T-cell (primary cell): ENCODE measurements at places on chromosomes 1 and 21. TPM values are rescaled to one million over a fixed set of nuclear protein-coding genes. Genes with fewer than 3 reads are reported as not detected.

DNA sequence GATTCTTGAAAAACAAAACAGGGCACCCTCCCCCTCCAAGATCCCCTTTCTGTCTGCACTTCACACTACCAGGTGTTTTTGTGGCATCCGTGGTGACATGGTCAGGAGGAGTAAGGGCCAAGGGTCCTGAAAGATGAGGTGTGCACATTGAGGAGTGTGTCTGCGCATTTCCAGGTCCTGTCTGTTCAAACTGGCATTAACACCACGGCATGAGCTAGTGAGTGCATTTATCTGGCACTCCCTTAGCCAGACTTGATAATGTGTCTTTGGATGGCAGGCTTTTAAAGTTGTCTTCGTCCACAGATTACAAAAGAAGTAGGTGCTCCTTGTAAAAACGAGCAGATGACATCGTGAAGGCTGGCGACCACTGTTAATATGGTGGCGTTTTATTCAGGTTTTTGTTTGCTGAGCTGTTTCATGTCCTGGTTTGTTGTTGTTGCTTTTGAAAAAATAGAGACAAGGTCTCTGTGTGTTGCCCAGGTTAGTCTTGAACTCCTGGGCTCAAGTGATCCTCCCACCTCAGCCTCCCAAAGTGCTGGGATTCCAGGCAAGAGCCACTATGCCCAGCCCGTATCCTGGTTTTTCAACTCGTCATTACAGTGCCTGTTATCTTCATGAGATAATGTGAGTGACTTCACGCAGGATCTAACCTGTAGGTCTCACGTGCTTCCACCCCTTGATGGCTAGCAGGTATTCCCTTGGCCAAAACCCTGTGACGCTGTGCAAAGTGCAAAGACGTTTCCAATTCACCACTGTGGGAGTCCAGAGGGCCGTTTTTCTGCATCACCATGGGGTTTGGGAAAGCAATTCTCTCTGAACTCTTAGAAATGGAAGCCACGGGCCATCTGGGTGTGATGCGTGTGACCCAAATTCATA lies 4.2 kb downstream of the TMEM51 start:
- no peak overlapping the region for H3K4me3 ChIP-seq
- H3K4me1 ChIP-seq = peaks cover 28% of the 10 kb centered on the region
- H3K27me3 ChIP-seq = no peaks in the 10 kb centered on the region

- H3K36me3 ChIP-seq = no peaks in the 10 kb centered on the region
- H3K4me3 ChIP-seq = no peak overlapping the region
- DNase-seq = no peak
- H3K27ac ChIP-seq = no peak overlapping the region
- H3K27me3 ChIP-seq = no peaks in the 10 kb centered on the region
Observed at GRCh38 chr1:36144413-36144812, 4.9 kb downstream of the TRAPPC3 start.

DNA sequence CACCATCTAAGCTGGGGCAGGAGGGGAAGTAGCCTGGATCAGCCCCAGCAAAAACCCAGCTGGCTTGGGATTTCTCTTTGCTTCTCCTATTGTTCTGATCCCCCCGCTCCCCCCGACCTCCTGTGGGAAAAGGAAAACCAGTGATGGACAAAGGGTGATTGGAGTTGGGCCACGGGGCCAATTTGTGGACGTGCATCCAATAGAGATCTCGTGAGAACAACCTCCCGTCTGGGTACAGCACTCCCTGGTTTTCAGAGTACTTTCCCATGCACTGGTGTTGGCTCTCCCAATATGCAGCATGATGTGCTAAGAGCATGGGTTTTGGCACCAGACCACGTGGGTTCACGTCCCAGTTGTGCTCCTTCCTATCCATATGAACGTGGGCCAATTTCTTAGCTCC lies 9.0 kb downstream of the BLACAT1 start:
- no peaks in the 10 kb centered on the region for H3K27me3 ChIP-seq
- H3K4me3 ChIP-seq = no peak overlapping the region
- DNase-seq = no peak
- no peak overlapping the region for H3K27ac ChIP-seq

GRCh38 chr1:203813581-203814341 lies 18.3 kb downstream of the ZBED6 start:
- H3K36me3 ChIP-seq = peaks cover 2% of the 10 kb centered on the region
- H3K4me3 ChIP-seq = no peak overlapping the region
- H3K4me1 ChIP-seq = no peaks in the 10 kb centered on the region
- DNase-seq = no peak
- H3K27ac ChIP-seq = no peak overlapping the region

- H3K4me3 ChIP-seq = no peak overlapping the region
- H3K36me3 ChIP-seq = no peaks in the 10 kb centered on the region
- no peaks in the 10 kb centered on the region for H3K27me3 ChIP-seq
- H3K27ac ChIP-seq = no peak overlapping the region
Observed at GRCh38 chr1:14630986-14631385, 32.5 kb downstream of the KAZN start.

- DNase-seq = no peak
- H3K4me1 ChIP-seq = peaks cover 11% of the 10 kb centered on the region
- no peak overlapping the region for H3K4me3 ChIP-seq
- peaks cover 16% of the 10 kb centered on the region for H3K36me3 ChIP-seq
- no peak overlapping the region for H3K27ac ChIP-seq
Observed at GRCh38 chr1:944341-945325, 14.4 kb downstream of the NOC2L start.

DNA sequence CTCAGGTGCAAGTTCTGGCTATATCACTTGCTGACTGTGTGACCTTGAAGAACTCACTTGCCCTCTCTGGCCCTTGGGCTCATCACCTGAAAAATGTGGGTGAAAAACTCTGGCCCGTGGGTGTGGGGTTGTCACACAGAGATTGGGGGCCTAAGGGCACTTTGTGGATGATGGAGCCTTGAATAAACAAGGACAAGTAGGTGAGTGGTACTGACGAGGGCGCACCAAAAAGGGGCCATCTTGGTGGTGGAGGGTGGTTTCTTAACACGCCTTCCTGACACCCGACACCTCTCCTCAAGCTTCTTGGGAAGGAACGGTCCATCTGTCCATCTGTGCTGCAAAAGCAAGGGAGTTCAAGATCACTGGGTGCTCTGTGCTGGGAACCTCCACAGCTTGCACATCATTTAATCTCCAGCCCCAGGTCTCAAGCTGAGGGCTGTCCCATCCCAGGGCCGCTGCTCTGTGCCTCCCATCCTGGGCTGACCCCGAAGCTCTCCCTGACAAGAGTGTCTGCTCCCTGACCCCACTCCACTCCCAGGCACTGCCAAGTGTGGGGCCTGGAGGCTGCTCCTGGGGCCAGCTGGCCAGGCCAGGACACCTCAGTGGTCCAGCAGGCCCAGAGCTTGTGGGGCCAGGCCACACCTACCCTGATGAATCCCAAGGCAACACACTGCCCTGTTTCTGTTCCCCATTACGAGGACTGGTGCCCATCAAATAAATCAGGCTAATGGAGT lies 97.3 kb downstream of the GLIS1 start:
- H3K27ac ChIP-seq = no peak overlapping the region
- H3K36me3 ChIP-seq = no peaks in the 10 kb centered on the region
- H3K4me3 ChIP-seq = no peak overlapping the region
- no peak for DNase-seq
- no peaks in the 10 kb centered on the region for H3K4me1 ChIP-seq

DNA sequence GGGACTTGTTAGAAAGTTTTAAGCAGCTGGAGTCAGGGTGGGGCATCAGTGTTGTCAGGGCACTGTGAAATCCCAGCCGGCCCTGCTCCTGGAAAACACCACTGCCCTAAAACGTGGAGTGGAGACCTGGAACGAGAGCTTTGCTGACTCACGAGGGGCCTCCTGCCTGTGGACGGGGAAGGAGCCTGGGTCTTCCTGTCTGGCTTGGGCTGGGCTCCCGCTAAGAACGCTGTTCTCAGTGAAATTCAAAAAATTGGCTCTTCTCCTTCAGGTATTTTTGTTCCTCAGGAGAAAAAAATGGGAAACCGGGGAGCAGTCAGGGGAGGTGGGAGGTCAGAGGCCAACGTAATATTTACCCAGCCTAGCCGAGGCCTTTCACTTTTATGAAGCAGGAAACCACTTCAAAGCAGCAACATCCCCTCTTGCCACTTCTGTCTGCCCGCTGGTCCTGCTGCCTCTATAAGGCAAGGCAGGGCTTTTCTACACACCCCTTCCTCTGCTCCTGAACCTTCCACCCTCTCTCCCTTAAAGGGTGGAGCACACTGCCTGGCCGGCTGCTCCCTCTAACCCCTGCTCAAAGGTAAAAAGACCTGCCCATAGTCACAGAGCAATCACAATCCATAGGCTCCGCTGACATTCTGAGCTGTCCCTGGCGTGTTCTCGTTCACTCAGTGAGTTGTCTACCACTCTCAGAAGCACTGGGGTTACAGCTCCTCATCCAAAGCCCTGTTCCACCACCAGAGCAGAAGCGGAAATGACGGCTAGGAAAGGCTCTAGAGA lies 8.0 kb downstream of the PLXNA2 start:
- no peaks in the 10 kb centered on the region for H3K4me1 ChIP-seq
- no peaks in the 10 kb centered on the region for H3K36me3 ChIP-seq
- H3K4me3 ChIP-seq = no peak overlapping the region
- H3K27me3 ChIP-seq = no peaks in the 10 kb centered on the region

DNA sequence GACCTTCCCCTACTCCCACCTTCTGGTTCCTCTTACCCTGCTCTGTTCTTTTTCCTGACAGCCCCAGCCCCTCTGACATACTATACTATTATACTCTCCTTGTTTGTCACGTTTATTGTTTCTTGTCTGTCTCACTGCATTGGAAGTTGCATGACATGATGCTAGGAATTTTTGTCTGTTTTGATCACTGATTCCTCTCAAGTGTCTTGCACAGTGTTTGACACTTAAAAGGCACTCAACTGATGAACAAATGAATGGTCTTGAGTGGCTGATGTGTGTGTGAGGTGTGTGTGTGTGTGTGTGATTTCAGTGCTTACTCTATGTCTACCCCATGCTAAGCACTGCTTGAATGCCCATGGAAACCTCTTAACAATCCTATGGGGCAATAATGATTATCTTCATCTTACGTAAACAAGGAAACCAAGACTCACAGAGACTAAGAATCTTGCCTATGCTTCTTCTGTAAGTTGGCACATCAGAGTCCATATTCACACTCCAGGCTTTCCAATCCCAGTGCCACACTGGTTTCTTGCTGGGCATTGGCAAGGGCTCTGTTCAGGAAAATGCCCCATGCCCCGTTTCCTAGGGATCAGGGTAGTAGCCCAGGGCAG lies 59.7 kb downstream of the ATP1A1 start:
- H3K4me3 ChIP-seq = no peak overlapping the region
- no peaks in the 10 kb centered on the region for H3K4me1 ChIP-seq
- DNase-seq = no peak
- no peaks in the 10 kb centered on the region for H3K36me3 ChIP-seq
- H3K27me3 ChIP-seq = no peaks in the 10 kb centered on the region

DNA sequence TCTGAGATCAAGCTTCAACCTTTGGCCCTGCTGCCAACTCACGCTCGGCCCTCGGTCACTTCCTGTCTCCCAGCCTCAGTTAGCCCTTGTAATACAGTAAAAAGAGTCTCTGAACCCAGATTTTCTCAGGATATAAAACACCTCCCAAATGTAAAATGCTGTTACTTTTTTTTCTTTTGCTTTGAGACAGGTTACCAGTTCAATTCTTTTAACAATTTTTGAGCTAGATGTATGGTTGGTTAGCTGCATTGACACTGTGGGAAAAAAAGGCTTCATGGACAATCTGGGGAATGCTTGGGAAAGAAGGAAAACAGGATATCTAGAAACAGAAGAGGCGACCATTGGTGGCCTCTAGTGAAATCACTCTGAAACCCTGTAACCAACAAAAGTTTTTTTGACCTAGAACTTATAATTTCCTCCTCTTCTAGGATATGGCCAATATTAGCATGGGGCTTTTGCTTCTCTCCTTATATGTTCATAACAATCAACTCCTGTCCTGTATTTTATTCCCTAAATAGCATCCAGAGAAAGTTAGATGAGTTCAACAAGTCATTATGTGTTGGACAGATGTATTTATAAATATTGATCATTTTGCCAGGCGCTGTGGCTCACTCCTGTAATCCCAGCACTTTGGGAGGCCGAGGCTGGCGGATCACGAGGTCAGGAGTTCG lies 1.3 kb downstream of the CMPK1 start:
- peak overlapping the region; percentile 60 for H3K4me3 ChIP-seq
- no peaks in the 10 kb centered on the region for H3K27me3 ChIP-seq
- peak overlapping the region; percentile 86 for H3K27ac ChIP-seq
- H3K36me3 ChIP-seq = no peaks in the 10 kb centered on the region
- H3K4me1 ChIP-seq = peaks cover 27% of the 10 kb centered on the region

- no peak overlapping the region for H3K27ac ChIP-seq
- no peaks in the 10 kb centered on the region for H3K4me1 ChIP-seq
- no peak for DNase-seq
- H3K27me3 ChIP-seq = peaks cover 8% of the 10 kb centered on the region
Observed at GRCh38 chr1:178650934-178651511, 74.0 kb upstream of the RALGPS2 start.

- DNase-seq = no peak
- peak overlapping the region; percentile 78 for H3K27ac ChIP-seq
- H3K4me1 ChIP-seq = peaks cover 48% of the 10 kb centered on the region
- H3K4me3 ChIP-seq = peak overlapping the region; percentile 6
Observed at GRCh38 chr1:175209493-175209921, 16.9 kb upstream of the KIAA0040 start.

DNA sequence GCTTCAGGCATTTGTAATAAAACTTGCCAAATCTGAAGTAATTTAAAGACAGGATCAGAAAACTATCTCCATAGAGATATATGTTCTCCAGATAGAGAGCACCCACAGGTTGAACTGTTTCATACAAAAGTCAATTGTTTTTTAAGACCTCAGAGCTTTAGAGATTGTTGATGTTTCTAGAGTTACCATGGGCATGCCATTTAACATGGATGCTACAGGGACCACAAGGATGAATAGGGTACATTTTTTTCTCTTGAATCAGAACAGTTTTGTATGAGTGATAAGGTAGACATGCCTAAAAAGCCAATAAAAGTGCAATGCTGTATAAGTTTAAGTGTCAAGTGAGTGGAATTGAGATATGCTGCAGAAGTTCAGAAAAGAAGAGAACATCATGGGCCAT lies 511.0 kb upstream of the CAMK1G start:
- no peak overlapping the region for H3K27ac ChIP-seq
- no peak for DNase-seq
- no peaks in the 10 kb centered on the region for H3K27me3 ChIP-seq

The B3GALT2 gene
- 2.4 TPM for total RNA-seq

The RASSF5 gene
- total RNA-seq = 204 TPM

The SPRR2F gene
- not detected for total RNA-seq

The ANKRD45 gene
- not detected for total RNA-seq

The S100A4 gene
- 297 TPM for total RNA-seq

The LCE1A gene
- not detected for total RNA-seq

The ATP6V1G3 gene
- not detected for total RNA-seq
